Nephron progenitor cell (in vitro differentiated cells): ENCODE measurements at places on chromosomes 1 and 21.

- DNase-seq, result no peak
These were observed 3.6 kb upstream of the UBE2G2 start for GRCh38 chr21:44805226-44805625.

- DNase-seq, result no peak
These were observed 214.2 kb downstream of the RERE start for GRCh38 chr1:8603220-8603616.

GRCh38 chr1:186091222-186091720 is 283.8 kb downstream of the TPR start:
- no peak for DNase-seq

GRCh38 chr1:236522937-236523703 is 662 bp upstream of the LGALS8 start:
- DNase-seq, result no peak

GRCh38 chr1:220924331-220924970 is 45.2 kb downstream of the HLX start:
- DNase-seq, result no peak

- no peak for DNase-seq
These were observed 18.5 kb upstream of the MTARC1 start for GRCh38 chr1:220768126-220768601.

GRCh38 chr1:212515329-212515760 is 82.6 kb downstream of the NENF start:
- DNase-seq, result no peak

GRCh38 chr1:214510914-214511638 is 40.3 kb downstream of the PTPN14 start:
- no peak for DNase-seq

DNA sequence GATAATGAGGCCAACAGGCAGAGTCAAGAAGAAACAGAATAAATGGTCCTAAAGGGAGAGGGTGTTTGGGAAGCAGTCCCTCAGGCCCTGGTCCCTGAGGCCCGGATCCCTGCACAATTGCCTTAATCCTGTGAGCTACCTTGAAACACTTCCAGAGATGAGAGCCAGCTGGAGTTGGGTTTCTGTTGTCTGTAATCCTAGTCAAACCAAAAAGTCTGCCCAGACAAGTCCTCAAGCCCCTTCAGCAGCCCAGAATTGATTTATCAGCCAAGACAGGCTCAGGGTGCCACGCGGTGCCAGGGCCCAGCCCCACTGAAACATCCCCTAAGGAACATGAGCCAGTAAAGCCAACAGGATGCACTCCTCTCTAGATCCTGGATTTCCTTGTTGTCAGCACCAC is 16.4 kb upstream of the CLSTN1 start:
- DNase-seq, result no peak

DNA sequence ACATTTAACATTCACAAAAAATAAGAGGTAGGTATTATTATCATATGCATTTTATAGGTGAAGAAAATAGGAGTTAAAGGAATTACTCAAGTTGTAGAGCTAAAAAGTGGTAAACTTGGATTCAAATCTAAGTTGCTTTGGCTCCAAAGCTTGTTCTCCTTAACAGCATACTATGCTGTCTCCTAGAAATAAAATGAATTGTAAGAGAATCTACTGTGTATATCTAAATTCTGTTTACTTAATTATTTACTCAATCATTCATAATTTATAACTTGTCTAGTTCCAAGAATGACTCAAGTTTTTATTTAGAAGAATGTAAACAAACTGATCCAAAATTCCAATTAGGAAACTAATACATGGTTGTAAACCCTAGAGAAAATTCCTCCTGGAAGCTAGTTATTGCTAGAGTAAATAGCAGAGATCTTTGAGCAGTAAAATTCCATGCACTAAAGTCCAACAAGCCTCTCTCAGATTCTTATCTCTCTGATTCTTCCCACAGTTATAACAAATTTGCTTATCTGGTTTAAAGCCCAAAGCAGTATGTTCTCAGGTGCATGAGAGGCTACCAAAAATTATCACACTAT is 132.5 kb upstream of the DPT start:
- no peak for DNase-seq
